LHCN-M2 (cell line): ENCODE measurements at places on chromosomes 7 and 10.
A peak's percentile ranks its signal among the peaks of the same experiment; 100 is the strongest.

GRCh38 chr10:29622382-29622922 is 12.3 kb downstream of the SVIL start:
- no peak for DNase-seq

- DNase-seq, result no peak
Measured at GRCh38 chr10:72588266-72588665, 37.6 kb downstream of the MICU1 start.

DNA sequence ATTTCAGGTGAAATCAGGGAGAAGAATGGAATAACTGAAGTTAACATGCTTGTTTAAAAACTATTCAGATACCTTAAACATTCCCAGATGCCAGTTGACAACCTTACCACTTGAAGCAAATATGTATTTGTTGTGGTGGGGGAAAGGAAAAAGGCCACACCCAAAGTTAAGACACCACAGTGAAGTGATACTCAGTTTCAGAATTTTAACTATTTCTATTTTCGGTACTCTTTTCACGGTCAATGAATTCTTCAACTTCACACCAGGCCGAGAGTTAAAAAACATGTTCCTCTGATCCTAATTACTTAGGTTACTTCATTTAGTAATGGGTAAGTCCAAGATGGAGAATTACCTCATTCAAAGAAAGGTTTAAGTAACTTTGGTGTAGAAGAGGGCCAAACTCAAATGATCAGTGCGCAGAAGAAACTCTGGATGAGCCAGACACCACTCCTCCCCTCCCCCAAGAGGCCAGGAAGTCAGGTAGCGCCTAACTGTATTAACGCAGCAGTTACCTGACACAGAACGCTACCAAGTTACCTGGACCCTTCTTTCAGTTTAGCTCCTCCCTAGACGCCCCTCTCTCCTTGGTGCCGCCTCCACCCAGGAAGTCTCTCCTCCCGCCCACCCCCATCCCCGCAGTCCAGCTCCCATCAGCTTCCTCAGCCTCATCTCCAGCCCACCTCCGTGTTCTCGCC is 700 bp downstream of the MTPN start:
- no peak for DNase-seq

- no peak for DNase-seq
Measured at GRCh38 chr10:23191764-23192711, at the start of gene PTF1A. Gene PTF1A, plus strand, starts transcription at chr10:23192312. Its CDS starts 219 bp downstream, at chr10:23192531.

- DNase-seq, result peak; percentile 38
Measured at GRCh38 chr7:516216-516605, 3.4 kb downstream of the PDGFA start.

- peak; percentile 7 for DNase-seq
Measured at GRCh38 chr10:64430690-64431323, 909.6 kb downstream of the REEP3 start.

DNA sequence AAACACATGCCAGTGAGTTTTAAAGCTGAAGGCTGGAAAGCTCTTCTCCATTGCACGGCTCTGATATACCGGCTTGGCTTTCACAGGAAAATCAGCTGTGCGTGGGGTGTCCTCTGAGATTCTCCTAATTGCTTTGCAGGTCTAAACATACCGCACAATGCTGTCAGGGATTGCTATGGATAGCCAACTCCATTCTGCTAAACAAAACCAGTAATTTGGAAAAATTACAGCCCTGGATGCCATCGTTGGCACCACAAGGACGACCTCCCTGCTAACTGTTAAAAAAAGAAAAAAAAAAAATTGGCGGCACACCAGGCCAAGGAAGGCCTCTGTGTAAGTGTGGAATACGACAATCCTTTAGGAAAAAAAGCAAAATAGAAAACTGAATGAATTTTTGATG is 118.6 kb upstream of the ADARB2 start:
- DNase-seq, result no peak

DNA sequence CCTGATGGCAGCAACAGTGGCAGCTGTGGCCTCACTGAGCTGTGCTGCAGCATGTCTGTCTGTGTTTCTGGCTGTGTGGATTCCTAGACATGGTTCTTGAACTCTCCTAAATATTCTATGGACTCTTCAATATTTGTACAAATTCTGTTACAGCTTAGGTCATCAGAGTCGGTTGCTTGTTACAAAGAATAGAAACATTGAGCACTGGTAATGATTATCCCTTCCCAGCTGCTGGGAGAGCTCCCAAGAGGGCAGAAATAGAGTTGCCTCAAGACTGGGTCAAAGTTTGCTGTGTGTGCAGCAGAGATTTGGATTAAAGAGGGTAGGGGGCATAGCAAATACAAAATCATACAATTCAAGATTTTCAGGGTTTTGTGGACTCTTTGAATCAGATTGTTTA is 337.1 kb upstream of the AKR1E2 start:
- peak; percentile 7 for DNase-seq

GRCh38 chr7:46454816-46455215 is 533.7 kb upstream of the IGFBP3 start:
- no peak for DNase-seq

DNA sequence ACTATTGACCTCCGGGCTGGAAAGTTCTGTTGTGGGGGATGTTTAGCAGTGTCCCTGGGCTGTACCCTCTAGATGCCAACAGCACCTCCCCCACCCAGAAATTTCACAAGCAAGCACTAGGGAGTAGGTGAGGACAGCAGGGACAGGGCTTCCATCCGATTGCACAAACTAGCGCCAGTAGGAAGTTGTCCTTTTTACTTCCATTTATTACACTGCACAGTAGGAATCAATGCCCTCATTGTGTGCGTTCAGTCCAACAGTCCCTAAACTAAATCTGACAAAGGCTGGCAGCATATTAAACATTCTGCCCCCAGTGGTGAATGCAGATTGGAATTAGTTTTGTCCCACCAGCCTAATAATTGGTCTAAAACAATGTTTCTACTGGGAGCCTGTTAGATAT is 6.4 kb upstream of the SOSTDC1 start:
- no peak for DNase-seq

- no peak for DNase-seq
Measured at GRCh38 chr10:11236234-11236633, 218.6 kb downstream of the CELF2 start.

DNA sequence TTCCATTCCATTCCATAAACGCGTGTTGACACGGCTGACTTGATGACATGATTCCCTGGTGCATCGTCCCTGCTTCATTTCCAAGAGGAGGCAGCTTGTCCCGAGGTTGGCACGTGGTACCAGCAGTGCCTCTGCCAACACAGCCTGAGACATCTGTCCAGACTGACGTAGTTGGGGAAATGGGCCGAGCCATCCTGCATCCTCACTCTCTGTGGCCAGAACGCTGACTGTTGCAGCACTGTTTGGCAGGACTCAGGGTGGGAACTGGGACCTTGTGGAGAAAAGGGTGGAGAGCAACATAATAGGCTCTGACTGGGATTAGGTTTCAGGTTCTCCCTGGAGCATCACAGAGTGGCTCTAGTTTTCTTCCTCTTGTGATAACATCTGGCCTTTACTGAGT is 118.6 kb upstream of the BTBD16 start:
- peak; percentile 96 for DNase-seq

GRCh38 chr10:11714750-11715365 is 27.3 kb upstream of the ECHDC3 start:
- DNase-seq, result no peak

DNA sequence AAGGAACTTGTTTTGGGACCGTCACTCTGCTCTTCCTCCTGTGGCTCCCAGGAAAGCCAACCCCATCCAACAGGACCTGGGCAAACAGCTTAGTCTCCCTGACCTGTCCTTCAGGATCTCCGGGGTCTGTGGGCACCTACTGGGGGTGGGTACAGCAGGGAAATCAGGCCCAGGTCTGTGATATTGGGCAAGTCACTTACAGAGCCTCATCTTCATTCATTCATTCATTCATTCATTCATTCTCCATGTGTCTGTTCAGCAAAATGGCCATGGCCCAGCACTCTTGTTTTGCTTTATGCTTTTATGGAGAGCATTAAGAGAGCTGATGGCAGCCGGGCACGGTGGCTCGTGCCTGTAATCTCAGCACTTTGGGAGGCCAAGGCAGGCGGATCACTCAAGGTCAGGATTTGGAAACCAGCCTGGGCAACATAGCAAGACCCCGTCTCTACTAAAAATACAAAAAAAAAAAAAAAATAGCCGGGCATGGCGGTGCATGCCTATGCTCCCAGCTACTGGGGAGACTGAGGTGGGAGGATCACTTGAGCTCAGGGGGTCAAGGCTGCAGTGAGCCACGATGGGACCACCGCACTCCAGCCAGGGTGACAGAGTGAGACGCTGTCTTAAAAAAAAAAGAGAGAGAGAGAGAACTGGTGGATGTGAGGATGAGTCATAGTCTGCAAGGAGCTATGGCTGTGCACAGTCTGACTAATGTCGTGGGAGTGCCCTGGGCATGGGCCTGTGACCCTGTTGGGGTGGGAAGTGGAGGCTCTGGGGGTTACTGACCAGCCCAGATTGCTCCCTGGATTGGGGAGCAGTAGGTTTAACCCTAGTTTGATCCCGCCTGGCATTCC is 54.3 kb downstream of the CLIP2 start:
- peak; percentile 81 for DNase-seq
